Hepatocyte (in vitro differentiated cells): ENCODE measurements at places on chromosomes 5 and 9. TPM values are rescaled to one million over a fixed set of nuclear protein-coding genes. Genes with fewer than 3 reads are reported as not detected.

C5orf58 gene
- not detected in 2 replicates for total RNA-seq

ABCA1 gene
- total RNA-seq: 76.1 and 87.4 TPM in 2 replicates

LYRM7 gene
- total RNA-seq: 5.1 and 6.1 TPM in 2 replicates

ACTBL2 gene
- 0.16 and 0.83 TPM in 2 replicates for total RNA-seq

FNBP1 gene
- total RNA-seq: 16.4 and 19.5 TPM in 2 replicates

MARVELD2 gene
- total RNA-seq: 43.5 and 45.4 TPM in 2 replicates

IFNE gene
- 0.64 and 0.67 TPM in 2 replicates for total RNA-seq

PIP5KL1 gene
- total RNA-seq: 1.6 and 3.7 TPM in 2 replicates

SLC36A3 gene
- not detected in 2 replicates for total RNA-seq

TRIM41 gene
- total RNA-seq: 11.9 and 14.9 TPM in 2 replicates

GRCh38 chr5:9057406-9058000 lies 488.4 kb downstream of the SEMA5A start:
- no peak for DNase-seq

DNA sequence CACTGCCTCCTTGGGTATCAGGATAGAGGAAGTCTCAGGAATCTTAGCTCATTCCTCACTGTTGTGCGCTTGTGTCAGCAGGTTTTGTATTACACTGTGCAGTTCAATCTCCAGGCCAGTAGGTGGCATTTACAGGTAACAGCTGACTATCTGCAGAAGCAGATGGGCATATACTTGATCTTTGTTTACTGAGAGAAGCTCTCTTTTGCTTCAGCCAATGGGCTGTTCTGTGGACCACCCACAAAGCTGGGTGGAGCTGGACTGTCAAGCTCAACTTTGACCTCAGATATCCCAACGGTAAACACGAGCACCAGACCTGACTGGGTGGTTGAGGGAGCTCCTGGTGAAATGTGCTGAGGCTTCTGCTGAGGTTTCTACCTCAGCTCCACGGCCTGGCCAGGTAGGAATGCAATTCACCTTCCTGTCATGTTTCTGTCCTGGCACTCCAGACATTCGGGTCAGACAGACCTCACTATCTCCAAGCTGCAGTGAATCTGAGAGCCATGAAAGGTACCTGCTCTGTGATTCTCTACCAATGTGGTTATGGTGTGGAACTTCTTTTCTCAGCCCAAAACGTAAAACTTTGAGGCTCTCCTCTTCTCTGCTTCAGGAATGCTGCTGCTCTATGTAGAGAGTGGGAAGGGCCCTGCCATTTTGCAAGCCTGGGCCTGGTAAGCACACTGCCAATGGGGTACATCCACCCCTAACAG lies 167.9 kb upstream of the ACTBL2 start:
- peak; percentile 75 for DNase-seq

DNA sequence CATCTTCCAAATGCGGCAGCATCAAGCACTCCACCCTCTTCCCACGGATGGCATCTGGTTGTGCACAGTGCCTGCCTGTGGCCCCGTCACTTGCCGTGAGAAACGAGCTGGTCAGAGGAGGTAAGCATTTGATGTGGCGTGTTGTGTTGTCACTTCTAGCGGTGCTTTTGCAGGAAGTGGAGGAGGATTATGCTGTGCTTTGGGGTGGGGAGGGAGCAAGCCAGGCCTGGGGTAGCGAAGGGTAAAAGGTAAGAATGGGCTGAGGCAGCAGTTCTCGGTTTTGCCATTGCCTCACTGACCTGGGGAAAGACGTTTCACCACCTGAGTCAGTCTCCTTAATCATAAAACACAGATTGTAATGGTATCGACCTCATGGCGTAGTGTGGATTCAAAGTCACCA lies 2.3 kb upstream of the POMT1 start:
- no peak for DNase-seq

DNA sequence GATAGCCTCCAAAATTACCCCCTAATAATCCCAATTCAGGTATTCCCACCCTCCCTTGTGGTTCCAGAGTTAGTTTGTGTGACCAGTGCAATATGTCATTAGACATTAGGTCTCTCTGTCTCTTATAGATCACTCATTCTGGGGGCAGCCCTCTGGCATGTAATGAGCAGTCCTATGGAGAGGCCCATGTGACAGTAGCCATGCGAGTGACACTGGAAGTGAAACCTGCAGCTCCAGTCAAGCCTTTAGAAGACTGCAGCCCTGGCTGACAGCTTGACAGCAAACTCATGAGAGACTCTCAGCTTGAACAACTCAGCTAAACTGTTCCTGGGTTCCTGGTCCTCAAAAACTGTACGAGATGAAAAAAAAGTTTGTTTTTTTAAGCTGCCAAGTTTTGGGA lies 54.0 kb upstream of the HSPB3 start:
- DNase-seq: no peak

DNA sequence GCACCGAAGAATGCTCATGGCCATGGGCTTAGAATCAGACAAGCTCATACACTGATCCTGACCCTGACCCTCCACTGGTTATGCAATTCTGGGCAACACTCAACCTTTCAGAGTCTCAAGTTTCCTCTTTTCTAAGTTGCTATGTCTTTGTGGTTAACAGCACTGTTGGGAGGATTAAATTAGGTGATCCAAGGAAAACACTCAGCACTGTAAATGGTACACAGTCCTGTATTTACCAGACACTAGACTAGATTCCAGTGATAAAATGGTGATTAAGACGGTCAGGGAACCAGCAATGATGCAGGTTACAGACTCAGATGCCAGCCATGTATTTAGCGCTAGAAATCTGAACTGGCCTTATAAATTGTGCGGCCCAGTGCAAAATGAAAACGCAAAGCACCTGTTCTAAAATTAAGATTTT lies 8.1 kb downstream of the ARL15 start:
- DNase-seq: no peak

- no peak for DNase-seq
These were observed 93.0 kb upstream of the CCL21 start for GRCh38 chr9:34802916-34803315.

GRCh38 chr5:110899566-110900412 lies 161.0 kb downstream of the SLC25A46 start:
- no peak for DNase-seq

DNA sequence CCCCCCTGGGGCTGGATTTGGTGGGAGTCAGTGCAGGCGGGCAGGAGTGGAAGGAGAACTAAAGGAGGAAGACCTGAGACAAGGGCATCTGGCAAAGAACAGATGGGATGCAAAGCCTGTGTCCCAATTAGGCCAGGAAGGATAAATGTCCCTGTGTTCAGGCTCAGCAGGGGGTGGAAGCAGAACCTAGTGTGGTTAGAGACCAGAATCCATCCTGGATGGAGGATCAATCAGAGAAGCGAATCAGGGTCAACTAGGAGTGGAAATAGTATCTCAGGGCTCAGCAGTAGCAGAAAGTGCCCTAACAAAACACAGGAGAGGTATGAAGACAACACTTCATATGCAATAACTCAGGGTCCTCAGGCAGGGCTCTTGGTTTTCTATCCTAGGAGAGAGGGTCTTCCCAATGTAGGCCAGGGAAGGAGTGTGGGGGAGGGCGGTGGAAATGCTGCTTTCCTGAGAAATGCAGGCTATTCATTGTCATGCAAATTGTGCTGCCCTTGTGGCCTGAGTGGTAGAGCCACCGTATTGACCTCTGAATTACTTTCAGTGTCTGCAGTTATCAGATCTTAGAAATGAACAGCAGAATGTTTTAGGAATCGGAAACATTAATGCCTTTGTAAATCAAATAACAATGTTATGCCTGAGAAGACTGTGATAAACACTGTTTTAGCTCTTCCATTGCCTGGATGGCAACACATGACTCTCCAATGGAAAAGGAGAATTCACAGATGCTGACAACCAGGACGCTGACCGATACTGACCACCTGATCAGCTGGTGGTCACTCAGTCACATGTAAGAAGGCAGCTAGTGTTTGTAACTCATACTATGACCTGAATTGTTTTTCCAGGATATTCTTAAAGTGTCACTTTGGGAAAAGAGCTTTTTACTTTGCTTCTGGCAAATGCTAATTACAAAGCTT lies 323.6 kb downstream of the SEMA5A start:
- DNase-seq: no peak

DNA sequence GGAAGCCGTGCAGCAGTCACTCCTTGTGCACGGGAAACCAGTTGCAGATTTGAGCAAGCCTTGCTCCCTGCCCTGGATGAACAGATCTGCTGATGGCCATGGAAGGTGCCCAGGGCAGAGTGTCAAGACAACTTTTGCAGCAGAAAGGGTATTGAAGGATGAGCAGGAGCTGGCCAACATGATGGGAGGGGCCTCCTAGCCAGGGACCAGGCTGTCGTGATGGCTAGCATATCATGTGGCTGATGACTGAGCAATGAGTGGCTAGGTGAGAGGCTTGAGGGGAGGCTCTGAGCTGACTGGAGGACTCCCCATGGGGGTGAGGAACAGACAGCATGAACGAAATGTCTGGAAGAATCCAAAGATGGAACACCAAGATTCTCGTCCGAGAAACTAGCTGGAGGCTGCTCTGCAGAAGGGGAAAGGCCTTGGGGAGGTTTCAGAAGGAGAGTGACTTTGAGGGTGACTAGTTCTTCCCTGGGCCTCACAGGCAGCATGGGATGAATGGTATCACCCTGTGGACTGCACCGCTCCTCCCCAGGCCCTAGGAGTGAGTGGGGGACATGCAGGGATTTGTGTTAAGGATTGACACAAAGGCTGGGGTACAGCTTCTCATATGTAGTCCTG lies 18.5 kb downstream of the PPARGC1B start:
- DNase-seq: no peak

- no peak for DNase-seq
These were observed 148.3 kb upstream of the TBC1D2 start for GRCh38 chr9:98403715-98404114.

- DNase-seq: no peak
These were observed 28.6 kb upstream of the IL7R start for GRCh38 chr5:35828082-35828598.

- DNase-seq: peak; percentile 81
These were observed 28.7 kb downstream of the CDKN2A start for GRCh38 chr9:21965401-21965951.

DNA sequence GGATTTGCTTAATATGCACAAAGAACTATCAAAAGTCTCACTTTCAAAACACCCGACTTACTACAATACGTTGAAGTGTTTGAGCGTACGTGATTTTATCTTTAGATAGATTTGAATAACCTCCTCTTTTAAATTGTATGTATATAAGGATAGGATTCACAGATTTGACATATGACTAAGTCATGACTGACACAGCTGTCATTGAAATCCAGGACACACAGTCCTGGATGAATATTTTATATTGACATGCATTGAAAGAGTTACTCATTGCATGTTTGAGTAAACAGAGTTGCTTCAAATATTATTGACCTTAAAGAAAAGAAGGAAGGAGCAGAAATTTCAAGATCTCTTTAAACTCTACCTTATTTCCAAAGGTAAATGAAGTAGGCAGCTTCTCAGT lies 3.3 kb downstream of the MUSK start:
- DNase-seq: no peak

- DNase-seq: no peak
These were observed 118.8 kb downstream of the GADD45G start for GRCh38 chr9:89723469-89724100.

GRCh38 chr5:110630350-110630749 lies 96.1 kb downstream of the TMEM232 start:
- DNase-seq: no peak

DNA sequence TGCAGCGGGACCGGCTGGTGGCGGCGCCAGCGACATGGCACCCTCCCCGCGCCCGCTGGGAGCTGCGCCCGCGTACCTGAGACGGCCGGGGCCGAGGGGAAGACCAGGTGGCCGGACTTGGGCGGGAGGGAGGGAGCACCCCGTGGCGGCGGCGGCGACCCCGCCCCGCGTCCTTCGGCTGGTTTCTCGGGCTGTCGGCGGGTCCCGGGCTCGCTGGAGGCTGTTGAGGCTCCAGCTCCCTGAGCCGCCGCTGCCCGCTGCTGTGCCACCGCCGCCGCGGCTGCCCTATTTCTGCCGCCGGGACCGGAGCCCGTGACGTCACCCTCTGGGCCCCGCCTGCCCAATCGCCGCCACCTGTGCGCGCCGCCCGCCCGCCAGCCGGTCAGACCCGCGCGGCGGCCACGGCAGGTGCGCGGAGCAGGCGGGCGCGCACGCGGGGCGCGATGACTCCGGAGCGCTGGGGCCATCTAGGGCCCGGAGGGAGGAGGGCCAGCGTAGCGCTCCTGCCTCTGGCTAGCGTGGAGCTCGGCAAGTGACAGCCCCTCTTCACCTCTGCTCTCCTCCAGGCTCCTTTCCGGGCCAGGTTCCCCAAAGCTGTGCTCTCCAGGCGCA lies at the start of gene FSTL4:
Gene FSTL4 (minus strand): TSS at position 293 of the 612 bp plus-strand sequence.
- peak; percentile 68 for DNase-seq

DNA sequence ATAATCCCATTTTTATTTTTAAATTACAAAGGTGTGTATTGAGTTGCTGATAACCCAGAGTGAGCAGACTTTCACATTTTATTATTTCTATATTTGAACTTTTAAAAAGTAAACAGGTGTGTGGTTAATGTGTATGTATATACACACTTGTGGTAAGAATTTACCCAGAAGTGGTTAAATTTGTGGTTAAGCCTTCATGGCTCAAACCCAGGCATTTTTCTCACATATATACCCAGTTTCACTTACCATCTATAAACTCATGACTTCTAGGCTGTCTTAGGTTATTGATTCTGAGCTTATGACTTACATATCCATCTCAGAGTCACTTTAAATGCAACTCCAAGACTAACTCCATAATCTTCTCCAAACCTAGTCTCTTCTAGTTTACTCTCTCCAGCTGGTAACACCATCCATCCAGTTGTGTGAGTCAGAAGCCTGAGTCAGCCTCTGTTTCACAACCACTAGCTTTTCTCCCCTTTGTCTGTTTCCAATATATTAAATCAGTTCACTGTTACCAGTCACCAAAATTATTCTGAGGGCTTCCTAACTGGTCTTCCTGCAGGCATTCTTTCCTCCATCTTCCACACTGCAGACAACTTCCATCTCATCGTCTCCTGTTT lies 20.2 kb downstream of the ZBED3 start:
- DNase-seq: no peak

- DNase-seq: no peak
These were observed 68.6 kb upstream of the ADAMTS2 start for GRCh38 chr5:179413711-179414458.

DNA sequence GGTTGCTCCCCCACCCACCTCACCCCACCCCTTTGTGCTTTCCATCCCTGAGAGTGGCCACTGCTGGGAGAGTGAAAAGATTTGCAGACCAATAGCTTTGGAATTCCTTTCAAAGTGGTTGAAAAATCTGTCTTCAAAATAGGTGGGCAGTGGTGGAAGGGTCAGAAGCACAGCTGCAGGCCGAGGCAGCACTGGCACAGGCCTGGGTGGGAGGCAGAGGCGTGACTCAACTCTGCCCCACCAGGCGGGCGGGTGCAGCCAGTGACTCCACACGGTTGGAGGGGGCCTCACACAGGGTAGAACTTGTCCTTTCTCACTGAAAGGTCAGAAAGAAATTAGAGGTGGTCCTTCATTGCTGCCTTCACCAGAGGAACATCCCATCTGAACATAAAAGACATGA lies 214.9 kb upstream of the TBCA start:
- no peak for DNase-seq

- DNase-seq: no peak
These were observed 37.8 kb downstream of the OXCT1 start for GRCh38 chr5:41832430-41832829.
